ENCODE measurements at places on chromosomes 5 and 9.

- DNase-seq: no peak
These were observed 49.9 kb downstream of the C9orf152 start for GRCh38 chr9:110157823-110158664.

DNA sequence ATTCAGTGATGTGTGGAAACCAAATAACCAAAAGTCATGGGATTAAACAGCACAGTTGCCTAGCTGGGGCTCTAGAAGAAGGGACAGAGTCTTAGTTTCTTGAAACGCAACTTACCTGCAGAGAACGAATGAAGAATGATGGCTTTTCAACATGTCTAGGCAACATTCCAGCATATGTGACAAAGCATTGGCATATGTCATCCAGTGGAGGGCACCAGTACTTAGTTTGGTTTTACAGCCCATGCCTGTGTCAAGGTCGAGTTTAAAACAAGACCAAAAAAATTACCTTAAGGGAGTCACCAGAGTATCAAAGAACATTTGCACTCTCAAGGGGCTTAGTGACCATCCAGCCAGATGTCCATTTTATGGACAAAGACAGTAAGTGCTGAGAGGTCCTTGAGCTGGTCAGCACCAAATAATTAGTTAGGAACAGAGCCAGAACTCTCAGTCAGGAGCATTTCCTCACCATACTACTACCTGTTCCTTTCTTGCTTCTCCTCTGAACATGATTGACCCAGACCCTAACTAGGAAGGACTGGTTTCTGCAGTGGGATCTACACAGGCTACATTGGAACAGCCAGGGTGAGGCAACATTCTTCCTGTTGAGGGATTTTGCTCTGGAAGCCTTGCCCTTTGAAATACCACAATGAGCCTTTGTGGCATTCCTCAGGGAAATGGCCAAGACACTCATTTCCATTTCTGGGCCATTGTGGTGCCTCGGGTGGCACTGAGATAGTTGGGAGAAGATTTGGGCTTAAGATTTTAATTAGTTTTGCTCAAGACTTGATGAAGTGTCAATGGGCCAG lies 75.4 kb upstream of the ANKH start:
- DNase-seq: peak; percentile 25

DNA sequence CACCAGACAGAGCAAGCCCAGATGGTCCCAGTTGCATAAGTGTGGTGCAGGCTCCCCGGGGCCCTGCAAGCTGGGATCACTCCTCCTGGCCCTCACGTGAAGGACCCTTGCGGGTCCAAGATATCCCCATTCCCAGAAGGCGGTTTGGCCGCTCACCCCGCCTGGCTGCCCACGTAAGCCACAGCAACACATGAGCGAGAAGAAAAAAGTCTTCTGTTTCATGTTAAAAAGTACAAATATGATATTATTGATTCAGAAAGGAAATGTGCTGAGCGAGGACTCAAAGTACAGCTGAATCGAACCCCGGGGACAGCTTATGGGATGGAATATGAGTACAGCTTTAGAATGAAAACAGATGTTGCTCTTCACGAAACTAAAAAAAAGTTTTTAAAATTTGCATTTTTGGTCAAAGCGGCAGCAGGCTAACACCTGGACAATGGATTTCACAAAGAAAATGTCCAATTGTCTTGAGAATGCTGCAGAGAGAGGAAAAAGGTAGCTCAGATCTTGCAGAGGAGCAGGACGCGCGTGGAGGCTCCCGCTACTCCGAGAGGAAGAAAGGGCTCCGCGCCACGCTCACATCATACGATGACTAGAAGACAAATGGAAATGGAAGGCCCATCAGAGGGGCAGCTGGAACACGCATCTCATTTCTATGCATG lies 427.6 kb downstream of the IRX1 start:
- no peak for DNase-seq

GRCh38 chr9:104911032-104911607 lies 16.8 kb downstream of the ABCA1 start:
- no peak for DNase-seq

DNA sequence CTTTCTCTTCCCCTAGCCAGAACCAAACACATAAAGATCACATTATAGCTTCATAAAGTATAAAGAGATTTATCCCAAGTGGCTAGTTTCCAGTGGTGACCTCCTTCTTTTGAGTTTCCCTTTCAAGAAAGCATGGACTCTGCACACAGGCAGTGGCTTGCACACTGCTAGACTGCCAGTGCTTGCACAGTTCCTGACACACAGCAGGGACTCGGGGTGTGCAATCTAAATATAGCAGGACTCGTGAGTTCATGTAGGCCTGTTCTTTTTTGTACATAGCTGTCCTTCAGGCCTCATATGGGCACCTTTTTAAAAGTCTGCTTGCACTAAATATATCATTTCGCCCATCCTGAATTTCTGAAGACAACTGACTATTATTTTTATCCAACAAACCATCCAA lies 308.6 kb downstream of the FBXL7 start:
- no peak for DNase-seq

DNA sequence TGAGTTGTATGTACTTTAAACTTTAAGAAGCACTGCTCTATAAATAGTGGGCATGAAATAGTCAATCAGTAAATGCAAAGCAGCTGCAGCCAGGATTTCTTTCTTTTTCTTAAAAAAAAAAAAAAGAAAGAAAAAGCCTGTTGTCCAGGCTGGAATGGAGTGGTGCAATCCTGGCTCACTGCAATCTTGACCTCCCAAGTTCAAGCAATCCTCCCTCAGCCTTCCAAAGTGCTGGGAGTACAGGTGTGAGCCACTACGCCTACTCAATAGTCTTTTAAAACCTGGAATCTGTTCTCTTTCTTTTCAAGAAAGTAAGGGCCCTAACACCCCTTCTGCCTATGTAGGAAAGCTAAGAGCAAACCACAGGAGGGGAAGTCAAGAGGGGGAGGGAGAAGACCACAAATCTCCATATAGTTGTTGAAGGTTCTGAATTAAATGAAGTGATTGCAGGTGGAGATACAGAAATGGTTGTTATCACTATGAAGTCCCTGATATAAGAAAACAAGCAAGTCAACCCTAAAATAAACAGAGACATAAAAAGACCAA lies 20.6 kb upstream of the TPD52L3 start:
- no peak for DNase-seq

DNA sequence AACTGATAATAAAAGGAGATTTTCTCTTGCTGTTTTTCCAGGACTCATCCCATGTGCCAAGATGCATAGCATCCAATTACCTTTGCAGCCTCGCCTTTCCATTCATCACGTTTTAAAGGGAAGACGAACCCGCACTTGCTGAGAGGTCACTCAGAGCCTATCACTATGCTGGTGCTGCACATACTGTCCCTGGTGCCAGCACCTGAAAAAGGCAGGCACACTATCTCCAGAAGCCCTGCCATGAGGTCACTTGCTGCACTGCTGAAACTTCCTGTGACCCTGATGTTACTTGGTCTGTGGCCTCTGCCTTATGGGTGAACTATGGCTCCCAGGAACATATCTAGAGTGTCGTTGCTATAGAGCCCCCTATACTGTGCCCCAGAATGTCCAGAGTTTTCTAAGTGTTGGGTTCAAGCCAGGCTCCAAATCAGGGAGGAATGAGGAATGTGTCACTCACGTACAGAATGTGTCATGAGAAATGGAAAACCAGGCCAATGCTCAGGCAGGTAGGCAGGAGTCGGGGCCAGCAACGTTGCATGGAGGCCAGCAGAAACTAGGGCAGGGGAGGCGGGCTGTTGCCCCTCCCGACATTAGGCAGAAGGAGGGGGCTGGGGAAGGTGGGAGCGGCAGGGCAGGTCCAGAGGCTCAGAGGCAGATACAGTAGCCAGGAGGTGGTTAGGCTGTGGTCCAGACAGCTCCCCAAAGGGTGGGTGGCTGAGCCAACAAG lies 262.1 kb downstream of the CRB2 start:
- no peak for DNase-seq

- no peak for DNase-seq
These were observed 3.4 kb downstream of the S1PR3 start for GRCh38 chr9:88994469-88995199.

- DNase-seq: no peak
These were observed 40.5 kb downstream of the CDO1 start for GRCh38 chr5:115775999-115776398.

GRCh38 chr9:3946840-3947587 lies 352.9 kb downstream of the GLIS3 start:
- no peak for DNase-seq

- DNase-seq: no peak
These were observed 22.8 kb downstream of the LMNB1 start for GRCh38 chr5:126799780-126800179.

DNA sequence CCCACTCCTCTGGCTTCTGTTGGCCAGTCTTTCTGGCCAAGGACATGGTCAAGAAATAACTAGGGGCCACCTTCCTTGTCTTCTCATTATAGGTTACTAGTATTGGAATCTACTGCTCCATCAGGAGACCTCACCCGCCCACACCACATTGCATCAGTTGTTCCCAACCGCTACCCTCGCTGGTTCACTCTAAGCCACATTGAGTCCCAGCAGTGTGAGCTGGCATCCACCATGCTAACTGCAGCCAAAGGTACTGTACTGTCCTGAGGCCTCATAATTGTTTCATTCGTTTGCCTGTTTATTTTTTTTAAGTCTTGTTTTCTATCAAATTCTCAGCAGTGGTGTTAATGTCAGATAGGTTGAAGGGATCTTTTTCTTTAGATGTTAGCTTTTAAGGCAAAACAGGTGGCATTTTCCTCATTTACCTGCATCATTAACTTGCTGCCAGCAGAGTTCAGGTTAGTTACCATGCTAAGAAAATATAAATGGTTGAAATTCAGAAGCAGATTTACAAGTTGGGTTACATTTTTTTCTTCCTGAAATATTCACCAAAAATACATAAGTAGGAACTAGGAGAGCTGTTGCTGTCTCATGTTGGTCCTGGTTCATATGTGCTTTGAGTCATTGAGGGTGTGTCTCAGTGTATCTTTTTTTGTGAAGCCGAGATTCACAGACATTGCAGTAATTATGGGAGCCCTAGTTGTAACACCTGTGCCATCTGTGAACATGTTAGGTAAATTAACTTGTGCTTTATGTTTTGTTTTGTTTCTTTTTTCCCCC lies 206.9 kb downstream of the ZSWIM6 start:
- no peak for DNase-seq

GRCh38 chr5:126595486-126596083 lies 566 bp upstream of the ALDH7A1 start:
- DNase-seq: no peak

GRCh38 chr9:84990416-84990815 lies 320.9 kb downstream of the NTRK2 start:
- no peak for DNase-seq

GRCh38 chr5:172662596-172662995 lies 21.5 kb downstream of the NEURL1B start:
- no peak for DNase-seq

- DNase-seq: no peak
These were observed 7.5 kb upstream of the SLC12A7 start for GRCh38 chr5:1119312-1119831.

DNA sequence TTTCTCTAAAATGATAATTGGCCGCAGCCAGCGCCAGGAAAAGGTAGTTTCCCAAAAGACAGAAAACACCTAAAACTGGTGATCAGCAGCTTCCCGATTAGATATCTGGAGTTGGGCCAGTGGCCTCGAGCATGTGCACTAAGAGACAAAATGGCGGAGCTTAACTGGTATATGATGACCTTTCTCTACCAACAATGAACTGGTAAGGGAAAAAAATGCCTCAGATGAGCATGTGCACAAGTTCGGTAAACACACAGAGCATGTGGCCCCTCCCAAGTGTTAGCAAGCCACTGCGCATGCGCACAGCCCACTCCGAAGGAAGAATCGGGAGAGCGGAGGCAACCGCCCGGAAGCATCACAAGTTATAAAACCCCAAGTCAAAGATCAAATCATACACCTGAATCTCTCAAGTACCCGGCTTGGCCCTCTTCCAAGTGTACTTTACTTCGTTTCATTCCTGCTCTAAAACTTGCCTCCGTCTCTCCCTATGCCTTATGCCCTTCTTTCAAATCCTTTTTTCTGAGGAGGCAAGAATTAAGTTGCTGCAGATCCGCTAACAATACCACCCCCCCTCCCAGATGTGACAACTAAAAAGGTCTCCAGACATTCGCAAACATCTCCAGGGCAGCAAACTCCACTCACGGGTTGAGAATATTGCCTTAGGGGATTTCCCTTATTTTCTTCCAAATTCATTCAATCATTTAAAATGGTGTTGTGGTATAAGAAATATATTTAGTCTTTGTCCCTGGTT lies 15.0 kb upstream of the PTBP3 start:
- DNase-seq: no peak

GRCh38 chr5:170216257-170216864 lies 16.4 kb upstream of the C5orf58 start:
- DNase-seq: no peak

- no peak for DNase-seq
These were observed 84.2 kb upstream of the ERCC6L2 start for GRCh38 chr9:95791286-95791685.

- DNase-seq: no peak
These were observed 656 bp downstream of the CEP78 start for GRCh38 chr9:78236551-78236910.

GRCh38 chr9:116992865-116993264 lies 305.8 kb downstream of the TRIM32 start:
- DNase-seq: no peak

- no peak for DNase-seq
These were observed 255.8 kb downstream of the ARHGAP26 start for GRCh38 chr5:143025971-143026370.

DNA sequence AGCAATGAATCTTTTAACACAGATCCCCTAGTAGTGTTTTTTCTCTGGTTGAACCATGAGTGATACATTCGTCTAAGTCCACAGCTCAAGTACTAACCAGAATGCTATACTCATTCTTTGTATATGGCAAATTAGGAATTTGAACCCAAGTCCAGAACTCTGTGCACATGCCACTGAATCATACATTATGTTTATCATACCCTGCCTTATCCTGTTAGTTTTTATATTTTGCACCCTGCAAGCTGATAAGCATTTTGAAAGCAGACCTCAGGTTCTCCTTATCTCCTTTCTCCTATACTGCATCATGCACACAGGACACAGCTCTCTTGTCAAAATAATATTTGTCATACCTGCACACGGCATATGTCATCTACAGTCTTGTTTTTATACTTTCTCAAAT lies 54.6 kb upstream of the ELL2 start:
- no peak for DNase-seq

DNA sequence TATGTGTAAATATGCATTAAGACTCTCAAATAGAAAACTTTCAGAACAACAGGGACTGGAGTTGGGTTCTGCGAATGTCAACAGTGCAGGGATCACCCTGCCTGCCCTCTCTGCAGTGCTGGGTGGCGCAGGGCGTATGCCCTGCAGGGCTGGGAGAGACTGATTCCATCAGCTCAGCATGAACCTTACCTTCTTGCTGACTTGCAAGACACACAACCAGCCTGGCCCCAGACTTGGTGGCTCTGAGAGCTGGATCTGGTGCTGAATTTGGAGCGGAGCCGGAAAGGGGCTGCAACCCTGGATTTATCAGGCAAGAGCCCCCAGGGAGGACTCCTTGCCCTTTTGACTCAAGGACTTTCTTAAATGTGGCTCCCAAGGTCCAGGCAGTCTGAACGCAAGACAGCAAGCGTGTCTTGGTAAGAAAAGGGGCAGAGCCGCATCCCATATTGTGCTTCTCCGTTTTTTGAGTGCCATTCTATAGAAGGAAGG lies 376.0 kb upstream of the IRX2 start:
- DNase-seq: no peak

GRCh38 chr9:38338342-38339018 lies 54.0 kb upstream of the ALDH1B1 start:
- no peak for DNase-seq

- DNase-seq: no peak
These were observed 5.4 kb upstream of the ZDHHC12 start for GRCh38 chr9:128729302-128729701.

Measured in GM13977 (cell line).